ENCODE measurements at places on chromosomes 7 and 10.
A peak's percentile ranks its signal among the peaks of the same experiment; 100 is the strongest.

GRCh38 chr10:60032723-60033122, 126.4 kb upstream of the CCDC6 start:
- DNase-seq: peak; percentile 98

GRCh38 chr7:30405179-30405578, 73.4 kb downstream of the NOD1 start:
- DNase-seq: no peak

DNA sequence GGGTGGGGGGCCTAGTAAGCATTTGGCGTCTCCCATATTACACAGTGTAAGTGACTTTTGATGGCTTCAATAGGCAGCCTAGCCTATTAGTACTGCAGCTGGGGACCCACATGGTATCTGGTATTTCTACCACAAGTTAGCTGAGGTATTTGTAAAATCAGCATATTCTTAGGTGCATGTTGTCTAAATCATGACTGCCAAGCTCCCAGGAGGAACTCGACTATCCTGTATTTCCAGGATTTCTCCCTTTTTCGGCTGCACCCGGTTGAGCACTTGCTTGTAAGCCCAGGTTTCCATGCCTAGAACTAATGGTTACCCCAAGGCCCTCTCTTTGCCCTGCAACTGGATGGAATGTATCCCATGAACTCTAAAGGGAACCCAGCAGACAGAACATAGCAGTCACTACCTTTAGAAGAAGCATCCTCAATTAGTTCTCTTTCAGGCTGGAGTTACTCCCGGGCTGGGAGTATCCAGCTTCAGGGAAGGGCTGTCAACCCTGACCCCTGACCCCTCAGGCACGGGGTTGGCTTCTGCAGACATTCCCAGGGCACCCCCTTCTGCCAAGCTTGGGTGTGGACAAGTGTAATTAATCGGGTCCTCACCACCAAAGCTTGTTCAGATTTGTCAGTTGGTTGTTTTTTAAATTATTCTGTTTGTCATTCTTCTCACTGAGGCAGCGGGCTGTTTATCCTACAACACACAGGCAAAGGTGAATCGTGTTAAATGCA, 90.3 kb upstream of the PARD3 start:
- DNase-seq: no peak

- no peak for DNase-seq
These were observed 11.8 kb downstream of the CUTC start for GRCh38 chr10:99743841-99744240.

DNA sequence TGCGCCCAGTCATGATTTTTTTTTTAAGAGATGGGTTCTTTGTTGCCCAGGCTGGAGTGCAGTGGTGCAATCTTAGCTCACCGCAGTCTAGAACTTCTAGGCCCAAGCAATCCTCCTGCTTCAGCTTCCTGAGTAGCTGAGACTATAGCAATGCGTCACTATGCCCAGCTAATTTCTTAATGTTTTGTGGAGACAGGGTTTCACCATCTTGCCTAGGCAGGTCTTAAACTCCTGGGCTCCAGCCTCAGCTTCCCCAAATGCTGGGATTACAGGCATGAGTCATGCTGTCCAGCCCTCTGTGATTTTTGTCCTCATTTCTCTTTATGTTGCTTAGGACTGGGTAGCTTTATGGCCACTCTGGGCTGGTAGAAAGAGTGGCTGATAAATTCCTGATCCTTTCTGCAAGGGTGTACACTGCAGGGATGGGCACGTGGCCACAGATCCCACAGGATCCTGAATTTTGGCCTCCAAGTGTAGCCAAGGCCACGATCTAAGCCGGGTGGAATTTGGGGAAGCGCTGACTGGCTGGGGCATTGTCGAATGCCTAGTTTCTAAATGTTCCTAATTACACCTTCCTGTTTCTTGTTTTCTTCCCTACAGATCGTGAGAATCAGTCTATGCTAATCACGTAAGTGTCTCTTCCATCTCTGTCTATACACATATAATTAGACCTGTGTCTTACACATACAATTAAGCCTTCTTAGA, 24.1 kb upstream of the MYH16 start:
- peak; percentile 95 for DNase-seq
